ENCODE measurements at places on chromosomes 7 and 10. TPM values are rescaled to one million over a fixed set of nuclear protein-coding genes. Genes with fewer than 3 reads are reported as not detected.

DNA sequence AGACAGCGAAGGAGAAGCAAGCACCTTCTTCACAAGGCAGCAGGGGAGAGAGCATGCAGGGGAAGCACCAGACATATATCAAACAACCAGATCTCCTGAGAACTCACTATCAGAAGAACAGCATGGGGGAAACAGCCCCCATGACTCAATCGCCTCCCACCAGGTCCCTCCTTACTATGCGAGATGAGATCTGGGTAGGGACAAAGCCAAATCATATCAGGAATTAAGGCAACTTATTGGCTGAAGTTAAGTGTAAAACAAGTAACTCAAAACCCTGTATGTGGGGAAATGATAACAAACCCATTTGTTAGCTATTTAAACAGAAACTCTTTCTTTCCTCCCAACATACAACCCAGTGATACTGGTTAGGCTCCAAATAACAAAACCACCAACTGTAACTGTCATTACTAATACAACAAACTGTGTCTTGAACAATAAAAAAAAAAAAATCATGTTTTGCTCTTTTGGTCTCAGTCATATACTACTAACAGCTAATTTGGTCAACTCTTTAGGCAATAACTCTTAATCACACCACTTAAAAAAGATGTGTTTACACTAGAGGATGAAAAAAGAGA lies 57.8 kb downstream of the MINDY3 start:
- no peak overlapping the region for H3K4me3 ChIP-seq
- DNase-seq: no peak
- H3K27ac ChIP-seq: no peak overlapping the region
- H3K27me3 ChIP-seq: no peaks in the 10 kb centered on the region

DNA sequence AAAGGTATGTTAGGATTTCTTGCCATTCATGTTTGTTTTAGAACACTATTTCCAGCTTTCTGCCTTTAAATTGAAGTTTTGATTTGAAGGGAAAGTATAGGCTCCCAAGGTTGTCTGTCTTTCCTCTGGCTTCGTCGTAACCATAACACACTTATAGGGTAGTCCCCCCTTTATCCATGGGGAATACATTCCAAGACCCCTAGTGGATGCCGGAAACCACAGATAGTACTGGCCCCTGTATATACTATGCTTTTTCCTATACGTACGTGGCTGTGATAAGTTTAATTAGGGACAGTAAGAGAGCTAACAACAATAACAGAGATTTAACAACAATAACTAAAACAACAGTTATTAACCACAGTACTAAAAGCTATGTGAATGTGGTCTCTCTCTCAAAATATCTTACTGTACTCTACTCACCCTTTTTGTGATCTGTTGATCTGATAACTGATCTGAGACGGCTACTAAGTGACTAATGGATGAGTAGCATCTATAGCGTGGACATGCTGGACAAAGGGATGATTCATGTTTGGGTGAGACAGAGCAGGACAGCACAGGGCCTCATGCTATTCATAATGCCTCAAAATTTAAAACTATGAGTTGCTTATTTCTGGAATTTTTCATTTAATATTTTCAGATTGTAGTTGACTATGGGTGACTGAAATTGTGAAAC lies 273.1 kb downstream of the AUTS2 start:
- no peak overlapping the region for H3K27ac ChIP-seq
- H3K4me3 ChIP-seq: no peak overlapping the region
- DNase-seq: no peak
- no peaks in the 10 kb centered on the region for H3K27me3 ChIP-seq
- peaks cover 6% of the 10 kb centered on the region for H3K4me1 ChIP-seq

GRCh38 chr10:129241461-129241860 lies 225.6 kb upstream of the MGMT start:
- no peaks in the 10 kb centered on the region for H3K36me3 ChIP-seq
- no peak overlapping the region for H3K27ac ChIP-seq
- no peak for DNase-seq
- no peak overlapping the region for H3K4me3 ChIP-seq

DNA sequence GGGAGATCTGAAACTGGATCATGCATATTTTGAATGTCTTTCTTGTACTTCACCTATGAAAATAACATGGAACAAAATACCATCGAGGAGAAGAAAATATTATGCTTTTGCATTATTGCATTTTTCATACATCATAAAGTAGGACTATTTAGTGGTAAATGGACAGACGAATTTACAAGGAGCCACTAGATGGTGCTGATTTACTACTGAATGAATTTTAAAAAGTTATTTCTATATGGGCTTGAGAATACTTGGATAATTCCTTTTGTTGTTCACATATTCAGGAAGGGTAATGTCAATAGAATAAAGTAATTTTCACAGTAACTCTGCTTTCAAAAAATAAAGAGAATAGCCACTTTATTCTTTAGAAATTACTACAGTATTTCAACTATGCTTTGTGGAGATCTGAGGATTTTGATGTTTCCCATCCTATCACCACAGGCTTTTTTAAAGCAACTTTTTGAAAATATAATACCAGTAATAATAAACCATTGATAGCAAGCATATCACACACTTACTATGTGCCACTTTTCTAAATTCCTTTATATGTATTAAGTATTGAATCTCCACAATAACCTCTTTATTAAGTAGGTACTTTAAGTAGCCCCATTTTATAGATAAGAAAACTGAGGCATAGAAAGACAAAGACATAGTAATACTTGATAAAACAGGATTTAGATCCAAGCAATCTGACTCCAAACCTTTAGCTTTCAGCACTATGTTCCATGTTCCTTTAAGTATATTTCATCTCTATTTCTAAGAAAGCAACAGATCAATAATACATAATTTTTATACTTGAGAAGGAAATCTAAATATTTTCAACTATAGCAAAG lies 38.6 kb downstream of the NEBL start:
- no peak overlapping the region for H3K4me3 ChIP-seq
- H3K27me3 ChIP-seq: no peaks in the 10 kb centered on the region
- DNase-seq: no peak
- H3K27ac ChIP-seq: no peak overlapping the region

DNA sequence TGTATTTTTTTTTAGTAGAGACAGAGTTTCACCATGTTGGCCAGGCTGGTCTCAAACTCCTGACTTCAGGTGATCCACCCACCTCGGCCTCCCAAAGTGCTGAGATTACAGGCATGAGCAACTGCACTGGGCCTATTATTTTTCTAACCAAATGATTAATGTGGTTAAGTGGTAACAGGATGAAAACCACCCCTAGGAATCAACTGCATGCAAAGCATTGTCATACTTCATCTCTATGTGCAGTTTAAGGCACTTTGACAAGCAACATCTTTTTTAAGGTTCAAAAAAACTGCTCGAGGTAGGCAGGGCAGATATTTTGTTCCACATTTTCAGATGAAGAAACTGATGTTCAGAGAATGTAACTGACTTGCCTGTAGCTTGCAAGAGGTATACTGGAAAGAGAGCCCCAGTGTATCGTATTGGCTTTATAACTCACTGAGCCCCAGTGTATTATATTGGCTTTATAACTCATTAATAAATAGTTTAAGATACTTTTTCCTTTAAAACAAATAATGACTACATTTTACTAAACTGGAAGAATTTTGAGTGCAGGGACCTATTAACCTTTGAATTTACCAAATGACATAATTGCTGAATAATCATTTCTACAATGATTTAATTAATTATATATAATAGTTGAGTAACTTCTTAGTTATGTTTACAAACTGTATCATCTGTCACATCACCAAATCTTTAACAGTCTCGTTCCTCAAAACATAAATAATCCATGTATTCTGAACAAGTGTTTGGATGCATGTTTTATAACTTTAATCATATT lies 38.1 kb downstream of the RTKN2 start:
- H3K27ac ChIP-seq: peak overlapping the region; percentile 32
- H3K36me3 ChIP-seq: no peaks in the 10 kb centered on the region
- peaks cover 11% of the 10 kb centered on the region for H3K4me1 ChIP-seq
- H3K27me3 ChIP-seq: no peaks in the 10 kb centered on the region
- no peak for DNase-seq
- H3K4me3 ChIP-seq: no peak overlapping the region

DNA sequence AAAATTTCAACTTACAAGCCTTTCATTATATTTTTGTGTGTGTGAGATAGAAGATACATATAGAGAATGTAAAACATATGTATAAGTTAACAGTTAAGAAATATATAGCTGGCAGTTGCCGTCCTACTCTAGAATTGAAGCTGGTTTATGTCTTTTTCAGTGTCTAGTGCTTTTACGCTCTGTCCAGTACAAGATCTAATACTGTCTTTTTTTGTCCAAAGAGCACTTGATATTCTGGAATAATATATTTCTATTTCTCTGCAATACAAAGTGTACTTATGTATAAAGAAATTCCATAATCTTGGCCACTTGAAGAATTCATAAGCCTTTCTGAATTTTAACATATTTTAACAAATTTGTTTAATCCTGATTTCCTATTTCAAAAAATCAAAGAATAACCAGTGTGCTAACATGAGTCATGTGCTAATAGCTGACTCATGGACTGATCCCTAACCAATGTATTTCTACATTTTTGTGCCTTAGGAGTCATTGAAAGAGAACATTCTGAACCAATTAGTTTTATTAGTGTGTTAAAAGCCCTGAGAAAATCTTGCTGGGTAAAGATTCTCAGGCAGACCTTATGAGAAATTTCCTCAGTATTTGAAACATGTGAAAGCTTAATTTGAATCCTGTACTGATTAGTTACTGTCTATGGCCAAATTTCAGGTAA lies 73.2 kb upstream of the CCAR1 start:
- no peaks in the 10 kb centered on the region for H3K4me1 ChIP-seq
- no peak overlapping the region for H3K27ac ChIP-seq
- DNase-seq: no peak
- H3K27me3 ChIP-seq: no peaks in the 10 kb centered on the region

GRCh38 chr7:14196555-14196954 lies 207.1 kb upstream of the ETV1 start:
- H3K4me1 ChIP-seq: no peaks in the 10 kb centered on the region
- H3K36me3 ChIP-seq: no peaks in the 10 kb centered on the region

- no peak overlapping the region for H3K4me3 ChIP-seq
- no peaks in the 10 kb centered on the region for H3K36me3 ChIP-seq
- DNase-seq: no peak
- no peak overlapping the region for H3K27ac ChIP-seq
- no peaks in the 10 kb centered on the region for H3K4me1 ChIP-seq
Observed at GRCh38 chr7:3917436-3917835, 616.4 kb downstream of the SDK1 start.

DNA sequence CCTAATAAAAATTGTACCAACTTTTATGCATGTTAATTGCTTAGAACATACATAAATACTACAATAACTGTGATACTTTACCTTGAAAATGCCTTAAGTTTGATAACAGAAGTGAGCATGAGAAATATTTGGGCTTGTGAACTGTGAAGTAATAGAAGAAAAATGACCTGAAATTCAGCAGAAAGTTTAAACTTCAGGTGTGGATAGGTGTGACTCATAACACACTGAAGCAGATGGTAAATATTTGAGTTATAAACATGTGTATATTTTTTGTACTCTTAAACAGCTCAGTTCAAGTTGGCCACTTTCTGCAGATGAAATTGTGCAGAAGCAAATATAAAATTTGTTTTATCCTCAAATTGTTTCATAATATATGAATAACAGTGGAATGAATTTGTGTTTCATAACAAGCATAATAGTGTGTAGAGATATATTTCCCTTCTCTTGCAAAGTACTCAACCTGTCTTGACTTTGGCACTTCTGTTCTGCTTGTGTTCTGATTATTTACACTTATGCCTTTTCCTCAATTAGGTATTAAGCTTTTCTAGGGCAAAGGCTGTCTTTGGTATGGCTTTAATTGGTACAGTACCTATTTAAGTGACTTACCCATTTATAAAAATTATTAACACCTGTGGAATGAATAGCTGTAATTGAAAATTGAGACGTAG lies 122.4 kb downstream of the PRKG1 start:
- no peak for DNase-seq
- no peak overlapping the region for H3K4me3 ChIP-seq
- no peaks in the 10 kb centered on the region for H3K36me3 ChIP-seq
- no peak overlapping the region for H3K27ac ChIP-seq

DNA sequence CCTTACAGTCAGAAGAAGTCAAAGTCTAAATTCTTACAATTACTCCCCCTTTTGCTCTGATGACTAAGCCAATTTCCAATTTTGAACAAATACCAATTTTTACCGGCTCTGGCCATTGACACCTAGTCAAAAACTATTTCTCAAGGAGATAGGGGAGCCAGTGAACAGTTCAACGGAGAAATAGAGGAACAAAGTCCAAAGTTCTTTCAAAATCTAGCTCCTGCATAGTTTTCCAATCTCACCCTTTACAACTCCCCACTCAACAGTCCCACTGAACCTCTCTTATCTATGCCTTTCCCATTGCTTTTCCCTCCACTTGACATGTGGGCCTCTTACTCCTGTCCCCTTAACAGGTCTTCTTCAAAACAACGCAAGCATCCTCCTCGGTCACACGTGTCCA lies 192.9 kb downstream of the DOCK4 start:
- H3K36me3 ChIP-seq: no peaks in the 10 kb centered on the region
- H3K27me3 ChIP-seq: no peaks in the 10 kb centered on the region
- DNase-seq: no peak
- H3K4me1 ChIP-seq: no peaks in the 10 kb centered on the region
- H3K27ac ChIP-seq: no peak overlapping the region

DNA sequence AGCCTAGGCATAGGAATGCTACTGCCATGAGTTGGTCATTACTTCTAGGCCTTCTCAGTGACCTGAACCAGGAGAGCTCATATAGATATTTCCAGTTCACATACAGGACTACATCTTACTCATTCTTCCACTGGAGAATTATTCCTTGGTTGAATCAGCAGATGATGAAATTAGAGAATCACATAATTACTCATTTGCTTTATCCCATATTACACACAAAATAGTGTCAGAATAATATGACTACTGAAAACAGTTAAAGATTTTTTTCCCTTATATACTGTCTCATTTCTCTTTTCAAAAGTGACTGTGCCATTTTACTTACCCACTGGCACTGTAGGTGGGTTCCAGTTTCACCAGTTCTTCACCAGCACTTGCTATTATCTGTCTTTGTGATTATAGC lies 18.5 kb downstream of the BMS1 start:
- H3K27me3 ChIP-seq: no peaks in the 10 kb centered on the region
- no peak overlapping the region for H3K27ac ChIP-seq
- H3K36me3 ChIP-seq: peaks cover 62% of the 10 kb centered on the region
- H3K4me1 ChIP-seq: no peaks in the 10 kb centered on the region
- no peak for DNase-seq

DNA sequence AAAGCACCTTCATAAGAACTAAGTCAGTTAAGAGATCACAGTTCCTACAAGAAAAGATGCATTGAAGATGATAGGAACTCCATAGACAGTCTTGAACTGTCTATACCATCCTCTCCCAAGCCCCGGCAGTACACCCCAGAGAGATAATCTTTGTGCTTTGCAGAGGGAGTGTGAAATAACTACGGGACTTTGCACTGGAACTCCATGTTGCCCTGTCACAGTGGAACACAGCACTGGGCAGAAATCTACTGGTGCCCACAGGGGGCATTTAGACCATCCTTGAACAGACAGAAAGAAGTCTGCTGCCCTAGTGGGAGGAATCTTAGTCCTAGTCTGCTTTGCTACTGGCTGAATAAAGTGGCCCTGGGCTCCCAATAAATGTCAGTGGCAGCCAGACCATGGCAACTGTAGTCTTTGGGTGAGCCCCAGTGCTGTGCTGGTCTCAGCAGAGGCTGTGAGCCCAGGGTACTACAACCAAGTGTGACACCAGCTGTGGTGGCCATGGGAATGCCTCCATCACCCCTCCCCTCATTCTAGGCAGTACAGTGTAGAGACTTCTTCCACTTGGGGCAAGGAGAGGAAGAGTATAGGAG lies 107.7 kb upstream of the TMEM168 start:
- H3K27me3 ChIP-seq: no peaks in the 10 kb centered on the region
- H3K36me3 ChIP-seq: peaks cover 5% of the 10 kb centered on the region
- no peaks in the 10 kb centered on the region for H3K4me1 ChIP-seq
- no peak overlapping the region for H3K4me3 ChIP-seq

Gene AKR1C4
- total RNA-seq: not detected

Gene ADAM8
- total RNA-seq: 8.3 TPM

Gene ERCC6
- 8.4 TPM for total RNA-seq

Gene MEIG1
- 0.76 TPM for total RNA-seq

Gene GFRA1
- 5.0 TPM for total RNA-seq
